ENCODE measurements at places on chromosomes 7 and 10.

DNA sequence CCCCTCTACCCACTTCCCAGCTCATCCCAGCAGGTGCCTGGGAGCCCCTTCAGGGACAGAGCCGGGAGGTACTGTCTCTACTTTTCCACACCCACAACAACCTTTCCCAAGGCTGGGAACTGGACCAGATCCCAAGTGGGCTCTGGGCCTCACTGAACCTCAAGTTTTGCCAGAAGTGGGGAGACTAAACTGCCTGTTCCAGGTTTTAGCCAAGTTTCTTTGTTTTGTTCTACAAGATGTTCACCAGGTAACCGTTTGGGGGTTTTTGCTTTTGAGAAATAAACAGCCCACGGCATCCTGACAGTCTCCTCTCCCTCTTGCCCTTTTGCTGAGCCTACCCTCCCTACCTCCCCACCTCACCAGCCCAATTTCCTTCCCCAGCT lies 10.6 kb upstream of the EMX2 start:
- DNase-seq, result no peak

DNA sequence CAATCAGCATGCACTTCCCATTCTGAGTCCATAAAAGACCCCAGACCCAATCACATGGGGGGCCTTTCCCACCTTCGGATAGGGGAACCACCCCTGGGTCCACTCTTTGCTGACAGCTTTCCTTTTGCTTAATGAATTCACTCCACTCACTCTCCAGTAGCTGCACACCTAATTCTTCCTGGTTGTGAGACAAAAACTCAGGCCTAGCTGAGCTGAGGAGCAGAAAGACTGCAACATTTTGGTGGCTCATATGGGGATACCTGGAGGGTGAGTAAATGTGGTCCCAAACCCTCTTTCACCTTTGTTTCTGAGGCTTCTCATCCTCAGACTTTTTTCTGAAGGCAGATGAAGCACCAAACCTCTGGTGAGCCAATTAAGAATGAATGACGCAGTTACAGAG lies 138.1 kb downstream of the WDR11 start:
- no peak for DNase-seq

GRCh38 chr7:37399876-37400421 lies 48.7 kb downstream of the ELMO1 start:
- DNase-seq, result no peak

- no peak for DNase-seq
Measured at GRCh38 chr7:143237366-143237765, 15.5 kb downstream of the TAS2R40 start.

- DNase-seq, result no peak
Measured at GRCh38 chr10:7310076-7310475, 100.8 kb downstream of the SFMBT2 start.

DNA sequence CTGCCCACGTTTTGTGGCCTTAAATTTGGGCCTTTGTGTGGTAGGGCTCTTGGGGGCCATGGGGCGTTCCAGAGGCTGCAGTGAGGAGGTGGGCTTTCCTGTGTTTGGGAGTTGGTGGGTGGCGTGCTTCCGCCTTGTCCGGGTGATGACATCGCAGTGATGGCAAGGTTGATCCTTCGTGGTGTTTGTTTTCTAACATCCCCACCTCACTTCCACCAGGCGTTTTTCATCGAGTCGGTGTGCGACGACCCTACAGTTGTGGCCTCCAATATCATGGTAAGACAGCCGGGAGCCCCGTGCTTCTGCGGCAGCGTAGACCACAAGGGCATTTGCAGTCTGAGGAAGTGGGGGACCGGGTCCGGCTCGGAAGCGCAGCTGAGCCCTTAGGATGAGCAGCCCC lies 14.2 kb downstream of the PFKFB3 start:
- DNase-seq, result no peak

DNA sequence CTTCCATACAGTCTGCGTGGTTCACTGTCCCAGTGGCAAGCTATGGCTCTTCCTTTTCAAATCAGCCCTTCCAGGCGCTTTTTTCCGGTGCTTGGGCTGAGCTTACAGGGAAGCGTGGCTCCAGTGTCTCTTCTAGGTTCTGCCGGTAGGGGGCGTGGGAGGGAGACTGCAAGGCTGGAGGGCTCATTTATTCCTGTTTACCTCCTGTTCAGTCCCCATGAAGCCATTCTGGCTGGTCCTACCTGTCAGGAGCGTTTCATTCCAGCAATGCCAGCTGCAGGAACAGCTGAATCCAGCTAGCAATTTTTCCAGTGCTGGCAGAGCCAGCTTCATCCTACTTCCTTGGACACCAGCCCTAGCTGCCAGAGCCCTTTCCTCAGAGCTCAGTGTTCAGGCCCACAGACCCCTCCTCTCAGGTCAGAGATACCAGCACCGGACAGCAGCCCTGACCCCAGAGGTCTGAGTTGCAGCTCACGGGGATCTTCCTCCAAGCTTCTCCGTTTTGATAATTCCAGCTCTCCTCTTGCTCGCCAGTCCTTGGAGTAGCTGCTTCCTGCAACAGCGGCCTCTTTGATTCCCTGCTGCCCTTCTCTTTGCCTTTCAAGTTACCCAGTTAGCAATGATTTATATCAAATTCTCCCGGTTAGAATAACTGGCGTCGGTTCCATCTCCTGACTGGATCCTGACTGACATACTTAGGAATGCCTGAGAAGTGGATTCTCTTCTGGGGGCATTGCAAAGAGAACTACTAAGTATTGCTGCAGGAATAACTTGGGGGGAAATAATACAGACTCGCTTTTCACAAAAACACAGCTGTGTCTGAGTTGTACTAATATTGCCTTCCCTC lies 129.8 kb downstream of the FRMD4A start:
- DNase-seq, result no peak

DNA sequence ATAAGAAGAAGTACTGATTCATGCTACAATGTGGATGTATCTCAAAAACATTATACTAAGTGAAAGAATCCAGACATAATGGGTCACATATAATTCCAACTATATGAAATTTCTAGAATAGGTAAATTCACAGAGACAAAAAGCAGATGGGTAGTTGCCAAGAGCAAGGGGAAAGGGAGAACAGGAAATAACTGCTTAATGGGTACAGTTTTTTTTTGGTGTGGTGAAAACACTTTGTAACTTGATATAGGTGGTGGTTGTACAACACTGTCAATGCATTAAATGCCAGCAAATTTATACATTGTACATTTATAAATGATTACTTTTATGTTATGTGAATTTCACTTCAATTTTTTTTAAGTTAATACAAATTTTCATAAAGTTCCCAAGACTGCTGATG lies 19.4 kb upstream of the LRRN3 start:
- no peak for DNase-seq

- no peak for DNase-seq
Measured at GRCh38 chr7:120838281-120838682, 19.7 kb downstream of the TSPAN12 start.

GRCh38 chr7:44665531-44666213 lies 59.2 kb downstream of the OGDH start:
- DNase-seq, result peak; percentile 56

GRCh38 chr10:43437141-43437870 lies 395 bp downstream of the ZNF487 start:
- DNase-seq, result no peak

DNA sequence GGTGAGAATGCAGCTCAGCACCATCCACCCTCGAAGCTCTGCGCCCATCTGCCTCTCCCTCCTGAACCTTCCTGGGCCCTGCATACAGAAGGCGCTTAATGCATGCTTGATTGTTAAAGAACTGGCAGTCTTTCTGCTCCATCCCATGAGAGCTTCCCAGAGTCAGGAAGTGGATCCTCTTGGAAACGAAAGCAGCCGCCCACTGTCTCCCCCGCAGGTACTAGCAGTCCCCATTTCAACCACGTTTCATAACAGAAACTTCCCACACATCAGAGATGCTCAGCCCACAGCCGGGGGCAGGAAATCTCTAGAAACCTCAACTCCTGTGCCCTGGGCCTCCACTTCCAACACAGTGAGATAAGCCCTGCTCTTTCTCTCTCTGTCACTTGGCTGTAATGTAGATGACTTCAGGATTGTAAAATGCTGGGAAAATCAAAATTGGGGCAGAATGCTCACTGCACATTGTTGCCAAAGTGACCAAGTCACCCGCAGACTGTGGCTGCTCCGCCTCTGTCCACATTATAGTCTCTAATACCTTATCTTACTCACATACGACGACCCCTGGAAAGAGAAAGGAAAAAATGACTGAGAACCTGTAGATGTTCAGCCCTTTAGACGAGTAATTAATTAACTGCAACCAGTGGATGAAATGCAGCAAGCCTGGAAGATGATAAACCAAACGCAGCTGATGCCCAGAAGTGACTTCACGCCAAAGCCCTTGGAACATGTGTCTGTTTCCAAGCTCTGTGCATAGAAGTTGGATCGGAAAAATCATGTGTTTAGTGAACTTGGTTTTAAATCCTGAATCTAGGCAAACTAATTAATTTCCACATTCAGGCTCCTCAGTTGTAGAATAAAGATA lies 28.5 kb downstream of the GSDME start:
- no peak for DNase-seq

DNA sequence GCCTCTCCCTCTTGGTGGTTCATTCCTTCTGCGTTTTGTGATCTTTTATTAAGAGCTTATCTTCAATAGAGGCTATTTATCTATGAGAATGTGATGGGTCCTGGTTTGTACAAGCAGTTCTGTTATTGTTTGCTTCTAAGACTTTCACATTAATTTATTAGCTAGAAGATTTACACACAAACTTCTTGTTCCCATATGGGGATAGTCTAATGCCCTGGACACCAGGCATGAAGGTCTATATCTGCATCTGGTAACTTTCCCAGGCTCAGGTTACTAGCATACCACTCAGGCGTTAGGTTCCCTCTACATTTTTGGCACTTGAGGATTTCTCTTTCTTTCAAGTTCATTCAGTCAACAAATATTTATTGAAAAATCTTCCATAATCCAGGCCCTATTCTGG lies 7.7 kb downstream of the XPNPEP1 start:
- no peak for DNase-seq

DNA sequence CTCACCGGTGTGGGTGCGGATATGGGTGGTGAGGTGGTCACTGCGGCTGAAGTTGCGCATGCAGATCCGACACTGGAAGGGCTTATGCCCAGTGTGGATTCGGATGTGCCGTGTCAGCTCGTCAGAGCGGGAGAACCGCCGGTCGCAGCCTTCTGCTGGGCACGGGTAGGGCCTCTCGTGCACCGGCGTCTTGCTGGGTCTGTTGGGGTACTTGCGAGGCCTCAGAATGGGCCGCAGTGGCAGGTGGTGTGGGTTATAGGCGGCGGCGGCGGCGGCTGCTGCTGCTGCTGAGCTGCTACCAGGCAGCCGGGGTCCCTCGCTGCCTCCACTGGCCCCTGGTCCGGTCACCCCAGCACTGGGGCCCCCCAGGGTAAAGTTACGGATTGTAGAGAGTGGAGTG lies 2.7 kb downstream of the EGR2 start:
- no peak for DNase-seq

DNA sequence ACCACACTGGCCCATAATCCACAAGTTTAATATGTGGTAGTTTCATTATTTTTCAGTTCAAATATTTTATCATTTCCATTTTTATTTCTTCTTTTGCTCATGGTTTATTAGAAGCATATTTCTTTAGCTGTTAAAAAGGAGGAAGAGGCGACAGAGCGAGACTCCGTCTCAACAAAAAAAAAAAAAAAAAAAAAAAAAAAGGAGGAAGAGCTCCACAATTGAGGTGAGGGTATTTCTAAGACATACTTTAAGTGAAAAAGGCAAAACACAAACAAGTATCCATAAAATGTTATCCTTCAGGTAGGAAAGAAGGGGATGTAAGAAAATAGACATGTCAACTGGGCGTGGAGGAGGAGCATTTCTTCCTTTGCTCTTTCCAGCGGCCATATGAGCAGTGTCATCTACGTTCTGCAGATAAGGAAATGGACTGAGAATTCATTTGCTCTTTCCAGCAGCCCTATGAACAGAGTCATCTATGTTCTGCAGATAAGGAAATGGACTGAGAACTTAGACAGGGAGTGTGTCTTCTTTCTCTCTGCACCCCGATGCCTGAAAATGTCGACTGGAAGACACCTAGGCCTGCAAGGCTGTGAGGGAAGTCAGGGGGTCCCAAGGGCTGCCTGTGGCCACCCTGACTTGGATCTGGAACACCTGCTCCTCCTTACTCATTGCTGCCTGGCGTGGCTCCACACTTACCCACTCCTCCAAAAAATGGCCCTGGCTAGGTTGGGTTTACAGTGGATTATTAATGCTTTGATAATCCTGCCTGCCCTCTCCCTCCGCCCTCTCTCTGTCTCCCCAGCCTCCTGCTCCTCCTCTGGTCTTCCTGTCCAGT lies 18.9 kb upstream of the RAMP3 start:
- DNase-seq, result no peak

- DNase-seq, result no peak
Measured at GRCh38 chr10:127406018-127406550, 143.0 kb upstream of the NPS start.

GRCh38 chr10:120387326-120387725 lies 69.7 kb upstream of the PLPP4 start:
- DNase-seq, result peak; percentile 16

DNA sequence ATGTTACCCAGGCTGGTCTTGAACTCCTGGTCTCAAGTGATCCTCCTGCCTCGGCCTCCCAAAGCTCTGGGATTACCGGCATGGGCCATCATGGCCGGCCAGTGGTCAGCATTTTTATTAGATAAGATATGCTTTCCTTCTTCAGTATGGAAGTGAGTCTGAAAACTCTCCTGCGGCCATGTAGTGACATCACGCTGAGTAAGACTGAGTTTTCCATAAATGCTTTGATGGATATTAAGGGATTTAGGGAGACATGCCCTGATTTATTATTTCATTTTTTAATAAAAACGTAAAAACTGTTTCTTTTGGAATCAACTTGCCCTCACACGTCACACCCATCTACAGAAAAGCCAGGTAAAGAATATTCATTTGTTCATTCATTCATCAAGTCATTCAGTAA lies 48.4 kb downstream of the DYNC1I1 start:
- DNase-seq, result no peak

DNA sequence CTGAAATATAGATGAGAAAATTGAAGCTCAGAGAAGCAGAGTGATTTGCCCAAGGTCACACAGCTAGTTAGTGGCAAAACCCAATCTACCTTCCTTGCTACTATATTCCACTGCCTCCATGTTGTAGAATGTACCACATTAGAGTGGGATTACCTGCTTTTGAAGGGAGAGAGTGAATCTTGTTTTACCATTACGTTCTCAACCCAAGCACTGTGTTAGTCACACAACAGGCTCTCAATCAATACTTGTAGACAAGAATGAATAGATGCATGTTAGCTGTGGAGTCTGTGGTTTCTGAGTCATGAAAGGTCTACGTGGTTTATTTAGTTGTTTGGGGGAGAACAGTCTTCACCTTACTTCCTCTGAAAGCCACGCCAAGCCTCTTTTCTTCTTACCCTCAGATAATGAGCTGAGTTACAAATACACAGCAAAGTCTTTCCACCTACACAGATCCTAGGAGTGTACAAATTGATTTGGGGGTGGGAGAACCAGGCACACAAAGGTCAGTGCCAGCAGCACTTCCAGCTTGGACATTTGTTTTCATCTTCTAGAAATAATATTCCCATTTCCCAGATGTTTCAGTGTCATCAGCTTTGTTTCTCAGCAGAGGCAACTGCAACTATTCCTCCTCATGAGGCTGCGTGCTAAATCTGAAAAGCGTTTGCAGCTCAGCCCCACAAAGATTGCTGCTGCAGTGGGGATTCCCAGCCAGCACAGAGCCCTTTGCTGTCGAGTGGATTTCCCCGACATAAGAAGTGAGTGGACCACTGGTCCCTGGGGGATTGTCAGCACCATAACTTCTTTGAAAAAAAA lies 71.5 kb upstream of the ADO start:
- no peak for DNase-seq

Measured in AG09309 (cell line).